ENCODE measurements at places on chromosomes 11 and 22.

DNA sequence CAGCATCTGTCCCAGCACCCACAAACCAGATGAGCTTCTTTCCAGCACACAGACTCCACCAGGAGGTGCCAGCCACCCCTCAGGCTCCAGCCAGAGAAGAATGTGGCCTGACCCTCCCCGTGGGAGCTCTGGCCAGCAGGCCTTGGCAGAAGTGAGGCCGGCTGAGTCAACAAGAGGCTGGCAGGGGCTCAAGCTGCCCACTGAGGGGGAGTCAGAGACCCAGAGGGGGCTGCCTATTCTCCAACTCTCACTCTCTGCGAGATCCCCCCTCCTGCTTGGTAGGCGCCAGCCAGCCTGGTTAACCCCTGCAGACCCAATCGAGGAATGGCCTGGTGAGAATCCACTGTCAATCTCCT lies 10.6 kb upstream of the CDC42EP1 start:
- no peak for DNase-seq

DNA sequence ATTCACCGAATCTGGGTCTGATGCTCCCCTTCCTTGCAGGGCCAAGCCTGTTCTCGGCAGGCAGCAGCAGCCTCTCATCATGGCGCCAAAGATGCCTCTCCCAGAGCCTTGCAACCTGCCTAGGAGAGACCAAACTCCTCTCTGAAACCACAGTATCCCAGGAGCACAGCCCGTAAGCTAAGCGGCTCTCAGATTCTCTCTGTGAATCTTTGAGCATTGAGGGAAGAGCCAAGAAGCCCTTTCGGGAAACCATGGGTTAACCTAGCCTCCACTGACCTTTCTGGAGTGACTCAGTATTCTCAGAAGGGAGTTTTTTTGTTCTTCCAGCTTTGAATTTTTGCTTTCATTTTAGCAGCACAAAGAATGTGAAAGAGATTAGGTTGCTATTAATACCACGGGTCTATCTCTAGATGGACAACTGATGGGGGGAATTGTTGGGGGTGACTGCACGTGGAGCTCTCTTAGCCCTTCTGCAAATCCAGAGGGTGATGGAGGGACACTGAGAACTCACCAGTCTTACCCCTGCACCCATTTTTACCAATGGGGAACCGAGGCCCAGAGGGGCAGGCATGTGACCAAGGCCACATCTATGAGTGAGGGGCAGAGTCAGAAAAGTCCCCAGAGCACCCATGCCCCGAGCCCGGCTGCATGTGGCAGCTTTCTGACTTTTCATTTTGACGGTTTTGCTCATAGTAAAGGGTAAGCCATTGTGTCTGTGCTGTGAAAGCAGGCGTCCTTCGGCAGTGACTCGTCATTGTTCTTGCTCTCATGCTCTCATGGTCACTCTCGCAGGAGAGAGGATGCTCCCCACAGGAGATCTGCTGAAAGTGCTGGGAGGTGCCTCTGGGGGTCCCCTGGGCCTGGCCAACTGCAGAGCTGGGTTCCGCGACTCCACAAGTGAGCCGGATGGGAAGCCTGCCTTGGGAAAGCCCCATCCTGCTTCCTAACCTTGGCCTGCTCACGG lies 36.0 kb downstream of the IRAG1 start:
- DNase-seq = no peak

- no peak for DNase-seq
These were observed 223.4 kb upstream of the PITPNB start for GRCh38 chr22:28142361-28142961.

GRCh38 chr22:43828998-43829782 lies 17.1 kb upstream of the EFCAB6 start:
- no peak for DNase-seq

GRCh38 chr11:43392713-43393112 lies 34.0 kb downstream of the TTC17 start:
- no peak for DNase-seq

DNA sequence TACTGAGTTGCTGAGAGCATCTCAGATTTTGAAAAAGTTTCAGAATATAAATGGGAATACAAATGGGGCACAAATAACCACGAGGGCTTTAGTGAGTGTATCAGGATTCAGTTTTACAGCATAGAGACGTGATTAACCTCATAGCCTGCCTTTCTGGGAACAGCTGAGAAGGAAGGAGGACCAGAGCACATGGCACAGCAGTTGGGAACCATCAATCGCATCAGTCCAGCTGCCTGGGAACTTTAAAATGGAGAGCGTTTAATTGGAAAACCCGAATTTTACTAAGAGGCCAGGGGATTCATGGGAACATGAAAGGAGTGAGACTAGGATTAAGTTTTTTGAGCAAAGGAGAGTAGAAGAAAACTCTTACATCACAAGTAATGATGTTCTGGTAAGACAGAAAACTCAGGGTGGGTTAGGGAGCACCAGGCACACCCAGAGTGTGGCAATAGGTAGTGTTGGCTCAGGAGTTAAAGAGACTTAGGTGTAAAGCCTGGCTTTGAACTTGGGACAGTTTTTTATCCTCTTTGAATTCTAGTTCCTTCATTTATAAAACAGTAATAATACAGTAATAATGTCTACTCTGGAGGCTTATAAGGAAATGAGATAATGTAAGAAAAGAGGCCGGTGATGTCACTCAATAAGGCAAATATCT lies 40.2 kb downstream of the FZD4 start:
- DNase-seq = no peak

DNA sequence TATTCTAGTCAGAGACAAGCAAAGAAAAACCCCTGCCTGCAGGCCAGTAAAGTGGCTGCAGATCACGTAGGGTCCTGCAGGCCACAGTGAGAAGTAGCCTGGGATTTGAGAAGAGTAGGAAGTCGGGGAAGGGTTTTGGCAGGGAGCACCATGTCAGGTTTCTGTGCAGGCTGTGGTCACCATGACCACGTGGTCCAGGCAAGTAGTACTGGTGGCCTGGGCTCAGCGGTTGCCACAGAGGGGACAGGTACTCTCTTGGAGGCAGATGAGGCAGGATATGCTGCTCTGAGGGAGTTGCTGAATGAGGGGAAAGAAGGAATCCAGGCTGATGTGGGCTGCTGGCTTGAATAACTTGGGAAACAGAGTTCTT lies 46.5 kb downstream of the PISD start:
- no peak for DNase-seq

GRCh38 chr11:27472398-27473016 lies at the start of gene LGR4:
Gene LGR4 (minus strand): TSS chr11:27472790. CDS start chr11:27472302, 488 bp downstream.
- DNase-seq = peak; percentile 24

- no peak for DNase-seq
These were observed 10.0 kb downstream of the SNX32 start for GRCh38 chr11:65843811-65844210.

- no peak for DNase-seq
These were observed 2.4 kb downstream of the PHF21A start for GRCh38 chr11:46118702-46119351.

GRCh38 chr11:61736310-61736709 lies 16.1 kb upstream of the MYRF start:
- no peak for DNase-seq

- no peak for DNase-seq
These were observed 802 bp upstream of the PIM3 start for GRCh38 chr22:49959782-49960158.

DNA sequence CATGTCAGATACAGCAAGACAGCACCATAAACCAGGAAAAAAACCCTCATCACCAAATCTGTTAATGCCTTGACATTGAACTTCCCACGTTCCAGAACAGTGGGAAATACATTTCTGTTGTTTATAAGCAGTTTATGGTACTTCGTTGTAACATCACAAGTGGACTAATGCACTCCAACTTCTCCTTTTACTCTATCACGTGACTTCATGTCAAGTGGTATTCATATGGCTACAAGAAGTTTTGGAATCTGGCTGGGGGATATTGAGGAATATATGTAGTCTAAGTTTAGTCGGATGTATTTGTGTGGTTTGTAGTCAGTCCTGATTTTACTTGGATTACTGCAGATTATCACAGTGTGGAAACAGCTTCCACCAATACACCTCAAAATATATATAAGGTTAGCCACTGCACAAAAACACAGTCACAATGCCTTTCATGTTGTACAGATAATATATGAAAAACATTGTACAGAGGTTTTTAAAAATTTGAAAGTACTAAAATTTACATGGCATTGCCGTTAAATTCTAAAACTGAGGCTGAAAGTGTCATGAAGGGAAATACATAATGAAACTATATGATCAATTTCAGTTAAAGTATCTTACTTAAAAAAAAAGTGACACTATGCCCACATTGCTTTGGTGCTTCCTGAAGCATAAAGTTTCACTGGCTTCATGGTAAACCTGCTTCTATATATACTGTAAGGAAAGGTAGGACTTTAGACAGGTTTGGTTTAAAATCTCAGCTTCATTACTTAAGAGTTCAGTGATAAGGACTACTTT lies 134.1 kb downstream of the CASP12 start:
- no peak for DNase-seq

DNA sequence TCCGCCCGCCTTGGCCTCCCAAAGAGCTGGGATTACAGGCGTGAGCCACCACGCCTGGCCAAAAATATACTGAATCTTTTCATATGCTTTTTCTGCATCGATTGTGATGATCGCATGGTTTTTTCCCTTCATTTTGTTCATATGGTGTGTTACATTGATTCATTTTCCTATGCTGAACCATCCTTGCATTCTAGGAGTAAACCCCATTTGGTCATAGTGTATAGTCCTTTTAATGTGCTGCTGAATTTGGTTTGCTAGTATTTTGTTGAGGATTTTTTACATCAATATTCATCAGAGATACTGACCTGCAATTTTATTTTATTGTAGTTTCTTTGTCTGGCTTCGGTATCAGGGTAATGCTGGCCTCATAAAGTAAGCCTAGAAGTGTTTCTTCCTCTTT lies 12.2 kb downstream of the WBP2NL start:
- no peak for DNase-seq

DNA sequence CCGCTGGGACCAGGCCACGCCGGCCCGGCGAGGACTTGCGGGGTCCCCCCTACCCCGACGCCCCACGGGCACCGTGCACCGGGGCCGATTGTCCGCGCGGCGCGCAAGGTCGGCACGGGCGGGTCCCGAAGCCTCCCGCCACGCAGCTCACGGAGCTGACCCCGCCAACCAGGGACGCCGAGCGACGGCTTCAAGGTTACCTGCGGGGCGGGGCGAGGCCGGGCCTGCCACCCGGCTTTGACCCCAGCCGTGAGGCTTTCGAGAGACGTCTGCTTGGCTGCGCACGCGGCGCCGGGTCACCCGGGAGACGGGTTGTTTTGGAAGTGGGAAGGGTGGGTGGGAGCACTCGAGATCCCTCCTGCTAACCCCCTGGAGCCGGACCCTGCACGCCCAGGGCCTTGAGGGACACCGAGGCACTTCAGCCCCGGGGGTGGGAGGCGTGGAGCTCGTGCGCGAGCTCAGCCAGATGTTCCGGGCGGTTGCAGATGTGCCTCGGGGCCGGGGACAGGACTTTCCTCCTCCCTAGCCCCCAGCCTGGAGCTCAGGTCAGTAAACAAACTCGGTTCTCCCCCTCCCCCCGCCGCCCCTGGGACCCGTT lies 3.2 kb upstream of the WNT11 start:
- no peak for DNase-seq

- no peak for DNase-seq
These were observed 181.3 kb downstream of the METTL15 start for GRCh38 chr11:28289444-28289843.

- no peak for DNase-seq
These were observed 21.2 kb downstream of the GDPD5 start for GRCh38 chr11:75504501-75504900.

DNA sequence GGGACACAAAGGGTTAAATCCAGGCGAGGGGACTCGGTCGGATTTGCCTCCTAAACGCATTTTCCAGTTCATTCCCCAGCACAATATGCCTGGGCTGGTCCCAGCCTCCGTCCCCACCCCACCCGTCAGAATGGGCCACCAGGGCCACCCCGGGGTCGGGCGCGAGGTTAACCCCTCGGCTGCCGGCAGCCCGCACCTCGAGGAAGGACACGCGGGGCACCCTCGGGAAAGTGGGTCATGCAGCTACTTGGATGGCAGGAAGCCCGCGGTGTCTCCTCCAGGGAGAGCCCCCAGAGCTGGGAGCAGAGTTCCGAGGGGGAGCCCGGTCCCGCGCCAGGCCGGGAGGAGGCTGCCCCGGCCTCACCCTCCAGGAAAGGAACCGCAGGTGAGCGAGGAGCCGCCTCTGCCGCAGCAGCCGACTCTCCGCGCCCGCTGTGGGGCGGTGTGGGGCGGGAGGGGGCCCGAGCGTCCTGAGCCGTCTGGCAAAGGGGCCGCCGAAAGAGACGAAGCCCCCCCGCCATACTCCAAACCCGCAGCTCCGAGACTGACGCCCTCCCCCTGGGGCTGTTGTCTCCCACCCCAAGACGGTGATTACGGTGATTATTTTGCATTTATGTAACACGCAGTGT lies 1.4 kb downstream of the NECTIN1 start:
- DNase-seq = no peak

- DNase-seq = no peak
These were observed 32.8 kb downstream of the B3GAT1 start for GRCh38 chr11:134379241-134379640.

GRCh38 chr11:123235117-123235655 lies 40.1 kb upstream of the CLMP start:
- DNase-seq = no peak

DNA sequence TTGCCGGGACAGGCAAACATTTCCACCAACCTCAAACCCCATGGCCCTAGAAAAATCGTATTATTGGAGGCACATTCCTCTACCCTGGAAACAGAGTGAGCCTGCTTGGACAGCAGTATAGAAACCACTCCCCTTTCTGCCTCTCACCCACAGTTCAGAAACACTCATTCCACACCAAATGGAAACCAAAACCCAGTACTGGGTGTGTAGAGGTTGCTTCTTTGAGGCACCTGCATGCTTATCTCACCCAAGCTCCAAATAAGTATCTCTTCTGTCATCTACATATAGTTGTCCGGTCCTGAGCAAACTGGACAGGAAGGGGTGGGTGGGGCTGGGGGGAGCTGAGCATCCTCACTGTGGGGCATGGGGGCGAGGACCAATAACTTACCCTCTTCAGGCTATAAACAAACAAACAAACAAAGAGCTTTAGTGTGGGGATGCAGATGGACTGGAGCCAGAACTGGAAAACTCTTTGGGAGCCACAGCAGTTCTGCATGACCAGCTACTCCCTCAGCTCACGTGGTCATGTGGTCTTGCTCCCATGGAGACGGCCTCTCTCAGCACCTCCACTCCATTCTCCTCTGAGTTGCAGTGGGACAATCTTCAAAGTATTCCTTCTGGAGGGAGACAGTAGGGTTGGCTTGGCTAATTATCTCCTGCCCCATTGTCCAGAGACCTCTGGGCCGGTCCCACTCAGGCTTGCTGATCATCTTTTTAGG lies 1.0 kb upstream of the PLAAT2 start:
- DNase-seq = no peak

GRCh38 chr11:41868606-41869005 lies 409.2 kb upstream of the LRRC4C start:
- no peak for DNase-seq

DNA sequence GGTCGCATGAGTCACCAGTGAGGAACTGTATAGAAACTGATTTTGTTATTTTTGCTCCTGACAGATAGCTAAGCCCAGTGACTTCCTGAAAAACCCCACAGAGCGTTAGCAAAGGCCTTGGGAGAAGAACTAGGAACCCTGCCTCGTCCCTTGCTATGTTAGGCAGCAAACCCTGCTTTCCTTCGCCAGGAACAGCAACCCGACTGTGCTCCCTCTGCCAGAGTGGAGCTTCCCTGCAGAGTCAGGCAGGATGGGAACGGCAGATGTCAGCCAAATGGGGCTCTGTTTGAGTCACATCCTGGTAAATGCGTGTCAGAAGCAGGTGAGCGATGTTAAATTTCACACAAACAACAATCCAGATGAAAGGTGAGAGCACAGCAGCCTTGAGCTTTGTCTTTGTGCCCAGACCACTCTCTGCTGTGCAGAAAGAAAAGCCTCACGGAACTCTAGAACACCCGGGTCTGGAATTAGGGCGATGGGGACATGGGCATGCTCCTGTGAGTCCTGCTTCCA lies 186.6 kb downstream of the ADAMTS15 start:
- no peak for DNase-seq

GRCh38 chr11:32172848-32173834 lies 82.3 kb downstream of the RCN1 start:
- DNase-seq = peak; percentile 14

Data from GOT3 (cell line).